ENCODE measurements at places on chromosomes 12 and 14.

- DNase-seq = no peak
Measured at GRCh38 chr12:76820888-76821482, 57.1 kb downstream of the ZDHHC17 start.

GRCh38 chr12:26680727-26681455 lies 152.1 kb downstream of the ITPR2 start:
- DNase-seq = no peak

DNA sequence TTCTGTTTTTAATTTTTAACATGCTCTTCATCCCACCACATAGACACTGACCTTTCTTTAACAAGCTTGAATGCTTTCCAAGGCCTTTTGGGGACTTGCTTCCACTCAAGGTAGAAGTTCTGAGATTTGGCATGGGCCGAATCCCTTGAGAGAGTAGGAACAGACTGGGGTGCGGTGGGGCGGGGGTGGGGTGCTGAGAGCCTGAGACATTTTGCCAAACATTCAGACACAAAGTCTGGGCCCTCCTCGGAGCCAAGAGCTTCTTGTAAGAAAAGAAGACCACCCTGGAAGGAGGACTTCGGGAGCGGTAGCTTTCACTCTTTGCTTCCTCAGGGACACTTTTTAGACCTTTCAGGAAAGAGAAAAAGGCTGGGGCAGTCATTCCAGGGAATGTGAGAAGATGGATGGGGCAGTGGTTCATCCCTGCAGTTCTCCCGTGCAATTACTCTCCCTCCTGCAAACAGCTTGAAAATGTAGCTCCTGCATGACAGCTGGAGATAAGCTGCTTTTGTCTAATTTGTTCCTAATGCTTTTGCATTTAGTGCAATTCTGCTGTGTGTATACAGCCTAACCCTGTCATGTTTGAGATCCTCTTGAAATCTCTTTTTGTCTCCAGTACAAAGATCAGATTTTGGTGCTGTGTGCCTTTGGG lies 16.3 kb upstream of the MYO1H start:
- DNase-seq = no peak

DNA sequence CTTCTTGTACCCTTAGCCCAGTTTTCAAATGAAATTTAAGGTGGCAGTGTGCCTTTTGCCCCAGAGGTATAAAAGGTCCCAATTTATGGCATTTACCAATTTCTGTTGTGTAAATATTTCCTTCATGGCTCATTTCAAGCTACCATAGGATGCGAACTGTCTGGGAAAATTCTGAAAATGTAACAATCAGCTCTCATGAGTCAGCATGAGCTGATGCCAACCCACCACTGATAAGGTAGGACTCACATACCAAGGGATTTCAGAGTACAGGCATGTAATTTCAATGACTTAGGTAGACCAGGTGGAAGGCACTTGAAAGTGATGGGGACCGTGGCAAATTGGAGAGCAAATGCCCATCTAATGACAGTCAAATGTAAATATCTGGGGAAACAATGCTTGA lies 169.5 kb downstream of the TTC8 start:
- no peak for DNase-seq

DNA sequence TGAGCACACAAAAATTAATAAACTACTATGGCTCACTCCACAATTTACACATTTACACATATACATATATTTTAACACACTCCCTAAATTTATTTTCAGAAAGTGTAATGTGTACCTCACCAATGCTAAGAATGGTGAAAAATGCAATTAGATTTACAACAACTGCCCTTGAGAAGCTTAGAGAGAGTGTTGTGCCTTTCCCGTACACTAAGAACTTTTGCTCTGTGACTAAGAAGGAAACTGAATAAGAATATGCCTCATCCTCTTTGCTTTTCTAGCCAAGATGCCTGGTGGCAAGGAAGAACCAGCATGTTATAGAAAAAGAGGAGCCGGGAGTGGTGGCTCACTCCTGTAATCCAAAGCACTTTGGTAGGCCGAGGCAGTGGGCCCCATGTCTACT lies 62.3 kb downstream of the SINHCAF start:
- no peak for DNase-seq

Measured in activated T-helper 1 cell treated with Interleukin-2 at 50 U/mL for 16 hours (primary cell).